Amniotic stem cell (primary cell): ENCODE measurements at places on chromosomes 3 and 15.

DNA sequence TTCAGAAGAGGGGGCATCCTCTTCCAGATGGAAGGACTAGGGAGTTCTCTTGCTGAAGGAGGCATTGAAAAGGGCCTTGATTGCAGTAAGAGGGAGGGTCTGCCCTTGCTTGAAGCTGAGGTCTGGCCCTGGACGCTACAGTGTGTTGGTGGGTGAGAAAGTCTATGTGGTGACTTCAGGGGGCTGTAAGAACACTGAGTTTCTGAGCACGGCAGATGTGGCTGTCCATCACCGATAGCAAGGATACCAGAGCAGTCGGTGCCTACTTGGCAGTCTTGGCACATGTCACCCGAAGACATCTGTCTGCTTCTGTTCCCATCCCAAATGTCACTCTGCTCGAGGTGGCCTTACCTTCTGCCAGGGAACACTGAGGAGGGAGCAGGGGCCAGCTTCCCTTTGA, 631.1 kb upstream of the CFAP20DC start:
- no peak for DNase-seq

DNA sequence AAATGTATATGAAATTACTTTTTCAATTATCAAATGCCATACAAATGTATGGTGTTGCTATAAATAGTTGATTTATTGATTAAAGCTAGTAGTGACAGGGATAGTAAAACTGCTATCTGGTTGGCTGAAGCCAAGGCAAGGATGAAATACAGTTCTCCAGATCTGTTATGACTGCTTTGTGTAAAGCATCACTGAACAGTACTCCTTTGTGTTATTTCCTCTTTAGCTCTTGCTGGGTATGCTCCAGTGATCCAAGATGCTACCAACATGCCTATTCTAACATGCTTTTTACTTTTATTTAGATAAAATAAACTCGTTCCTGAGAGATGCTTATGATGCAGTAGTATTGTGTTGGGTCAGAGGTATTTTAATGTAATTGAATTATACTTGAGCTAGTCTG, 12.4 kb upstream of the UBR1 start:
- DNase-seq: no peak

GRCh38 chr3:22988566-22988965, 214.6 kb upstream of the UBE2E2 start:
- DNase-seq: no peak

GRCh38 chr3:159114582-159114981, 312.7 kb downstream of the MFSD1 start:
- DNase-seq: no peak
